ENCODE measurements at places on chromosomes 5 and 9. TPM values are rescaled to one million over a fixed set of nuclear protein-coding genes. Genes with fewer than 3 reads are reported as not detected.
A peak's percentile ranks its signal among the peaks of the same experiment; 100 is the strongest.

DNA sequence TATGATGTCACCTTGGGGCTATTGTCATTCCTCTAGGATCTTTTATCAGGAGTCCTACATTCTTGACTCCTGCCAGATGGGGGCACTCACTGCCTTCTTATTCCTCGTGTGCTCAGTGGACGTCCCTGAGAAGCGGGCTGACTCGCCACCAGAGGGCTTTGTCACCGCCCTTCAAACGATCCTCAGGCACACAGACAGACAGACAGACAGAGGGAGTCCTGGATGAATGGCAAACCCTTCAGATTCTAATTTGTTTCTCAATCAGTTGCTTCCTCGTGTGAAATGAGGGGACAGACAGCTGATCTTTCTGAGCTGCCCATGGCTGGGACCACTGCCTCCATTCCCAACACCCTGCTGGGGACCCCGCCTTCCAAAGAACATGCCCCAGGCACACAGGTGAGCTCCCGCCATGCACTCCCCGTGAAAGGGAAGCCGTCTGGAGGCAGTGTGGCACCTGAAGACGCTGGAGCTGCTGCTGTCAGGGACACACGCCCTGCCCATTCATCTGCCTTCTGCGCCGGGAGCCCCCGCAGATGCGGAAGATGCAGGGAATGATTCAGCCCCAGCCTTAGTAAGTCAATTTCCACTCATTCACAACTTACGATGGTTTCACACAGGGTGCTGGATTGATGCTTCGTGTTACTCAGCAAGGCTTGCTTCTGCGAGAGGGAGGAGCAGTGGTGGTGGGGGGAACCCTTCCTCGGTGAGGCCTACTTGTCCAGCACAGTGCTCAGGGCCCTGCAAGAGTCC is 24.9 kb upstream of the SH3PXD2B start:
- DNase-seq: peak; percentile 89

DNA sequence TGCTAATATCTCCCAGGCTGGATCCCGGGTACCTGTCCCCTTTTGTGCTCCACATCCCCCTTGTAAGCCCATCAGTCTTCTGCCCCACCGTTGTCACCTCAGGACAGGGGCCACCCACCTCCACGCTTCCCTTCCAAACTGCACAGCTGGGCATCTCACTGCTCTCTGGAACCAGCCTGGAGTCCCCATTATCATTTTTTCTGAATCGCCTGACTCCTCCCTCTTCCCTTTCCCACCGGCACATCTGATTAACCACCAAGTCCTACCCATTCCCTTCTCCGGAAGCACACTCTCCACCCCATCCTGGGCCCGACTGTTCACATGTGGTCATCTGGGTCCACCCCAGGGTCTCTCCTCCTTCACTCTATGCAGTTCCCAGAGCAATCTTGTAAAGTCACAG is 53.9 kb downstream of the PSD2 start:
- DNase-seq: no peak

- DNase-seq: no peak
Measured at GRCh38 chr5:154868702-154869101, 10.3 kb downstream of the CNOT8 start.

- DNase-seq: no peak
Measured at GRCh38 chr9:98564714-98565113, 144.0 kb downstream of the GABBR2 start.

Gene FRRS1L
- not detected for total RNA-seq

Gene PCDHB11
- total RNA-seq: 5.6 TPM

All from H4 (cell line).